Hematopoietic multipotent progenitor cell treated with erythropoietin and hydrocortisone succinate and interleukin-3 and kit ligand, for 15 days (in vitro differentiated cells): ENCODE measurements at places on chromosomes 3 and 15.
A peak's percentile ranks its signal among the peaks of the same experiment; 100 is the strongest.

DNA sequence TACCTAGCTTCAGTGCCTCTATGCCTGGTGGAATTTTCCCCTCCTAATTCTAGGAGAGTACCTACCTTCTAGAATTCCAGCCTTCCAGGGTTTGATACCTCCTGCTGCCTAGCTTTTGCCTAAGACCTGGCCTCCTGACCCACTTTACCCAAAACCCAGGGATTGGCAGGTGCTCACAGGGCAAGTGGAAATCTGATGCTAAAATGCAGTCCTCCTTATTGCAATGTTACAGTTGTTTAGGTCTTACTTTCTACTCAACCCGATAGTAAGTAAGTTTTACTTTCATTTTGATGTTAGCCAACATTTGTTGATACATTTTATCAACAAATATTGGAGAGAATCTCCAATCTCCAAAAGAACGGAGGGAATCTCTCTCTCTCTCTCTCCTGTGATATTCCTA lies 275.9 kb downstream of the DOCK3 start:
- DNase-seq: no peak

GRCh38 chr3:8769088-8769822 lies at the start of gene OXTR:
TSS of gene OXTR (minus strand) at chr3:8769613. CDS start at chr3:8768187, 1,426 bp downstream.
- DNase-seq: peak; percentile 43

DNA sequence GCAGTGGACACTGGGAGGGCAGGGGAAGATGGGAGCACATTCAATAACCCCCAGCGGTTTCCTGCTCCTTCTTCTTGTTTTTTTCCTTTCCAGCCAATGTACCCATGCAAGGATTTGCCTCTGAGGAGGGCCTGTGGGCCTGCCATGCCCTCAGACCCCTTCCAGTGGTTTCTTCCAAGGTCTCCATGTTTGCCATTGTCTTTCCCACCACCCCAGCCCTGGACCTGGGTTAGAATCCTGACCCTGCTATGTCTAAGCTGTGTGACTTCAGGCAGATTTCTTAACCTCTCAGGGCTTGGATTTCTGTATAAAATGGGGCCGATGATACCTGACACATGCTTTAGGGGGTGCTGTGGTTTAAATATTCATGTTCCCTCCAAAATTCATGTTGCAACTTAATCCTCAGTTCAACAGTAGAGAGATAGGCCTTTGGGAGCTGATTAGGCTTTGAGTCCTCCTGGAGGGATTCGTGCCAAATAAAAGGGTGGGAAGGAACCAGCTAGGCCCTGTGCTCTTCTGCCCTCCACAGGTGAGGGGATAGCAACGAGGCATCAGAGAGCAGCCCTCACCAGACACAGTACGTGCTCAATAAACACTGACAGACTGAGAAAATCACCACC lies 46.3 kb upstream of the FLNB start:
- no peak for DNase-seq

DNA sequence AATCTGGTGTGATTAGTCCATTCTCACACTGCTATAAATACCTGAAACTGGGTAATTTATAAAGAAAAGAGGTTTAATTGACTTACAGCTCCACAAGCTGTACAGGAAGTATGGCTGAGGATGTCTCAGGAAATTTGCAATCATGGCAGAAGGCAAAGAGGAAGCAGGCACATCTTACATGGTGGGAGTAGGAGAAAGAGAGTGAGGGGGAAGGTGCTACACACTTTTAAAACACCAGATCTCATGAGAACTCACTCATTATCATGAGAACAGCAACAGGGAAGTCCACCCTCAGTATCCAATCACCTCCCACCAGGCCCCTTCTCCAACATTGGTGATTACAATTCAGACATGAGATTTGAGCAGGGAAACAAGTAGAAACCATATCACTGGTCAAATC lies 24.0 kb upstream of the ACP3 start:
- no peak for DNase-seq

DNA sequence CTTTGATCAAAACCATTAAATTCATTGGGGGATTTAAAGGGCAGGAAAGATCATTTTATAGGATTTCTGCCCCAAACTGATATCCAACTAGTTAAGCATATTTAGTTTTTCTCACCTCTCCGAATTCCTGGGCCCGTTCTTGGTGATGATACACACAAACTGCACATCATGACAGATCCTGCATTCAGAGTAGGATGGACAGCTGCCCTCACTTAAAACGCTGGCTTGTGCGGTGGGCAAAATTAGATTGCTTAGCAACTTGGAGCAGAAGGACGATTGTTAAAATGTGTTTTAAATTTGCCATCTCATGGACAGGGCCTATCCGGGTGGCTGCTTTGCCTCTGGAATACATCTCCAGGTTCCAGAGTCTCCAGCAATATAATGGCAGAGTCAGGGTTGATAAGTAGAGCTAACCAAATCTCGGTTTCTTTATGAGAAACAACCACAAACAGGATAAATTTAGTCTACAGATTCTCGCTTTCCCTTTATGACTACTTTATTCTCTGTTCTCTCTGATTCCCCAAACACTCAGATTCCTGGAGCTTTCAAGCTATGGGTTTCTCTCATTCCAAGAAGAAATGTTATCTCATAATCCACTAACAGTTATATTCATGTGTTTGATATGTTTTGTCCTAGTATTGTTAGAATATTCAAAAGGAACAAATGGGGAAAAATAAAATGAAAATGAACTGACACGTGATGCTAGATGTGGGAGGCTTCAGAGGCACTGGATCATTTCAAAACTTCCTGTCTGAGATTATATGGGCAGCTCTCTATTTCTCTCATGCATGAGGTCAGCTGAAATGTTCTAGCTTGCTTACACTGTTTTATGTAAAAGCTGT lies 1014.1 kb upstream of the SEMA6D start:
- no peak for DNase-seq

DNA sequence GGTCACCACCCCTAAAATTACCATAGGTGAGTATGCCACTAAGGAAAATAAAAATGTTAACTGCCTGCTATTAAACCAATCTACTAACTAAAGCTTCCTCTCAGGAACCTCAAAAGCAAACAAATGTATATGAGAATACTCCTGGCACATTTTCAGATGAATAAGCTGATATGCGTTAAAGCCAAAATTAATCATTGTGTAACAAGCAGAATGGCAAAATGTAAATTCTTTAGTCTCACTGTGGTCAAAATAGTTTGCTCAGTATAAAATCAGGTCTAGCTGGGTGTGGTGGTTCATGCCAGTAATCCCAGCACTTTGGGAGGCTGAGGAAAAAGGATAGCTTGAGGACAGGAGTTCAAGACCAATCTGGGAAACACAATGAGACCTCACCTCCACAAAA lies 53.6 kb downstream of the SUMF1 start:
- DNase-seq: no peak

DNA sequence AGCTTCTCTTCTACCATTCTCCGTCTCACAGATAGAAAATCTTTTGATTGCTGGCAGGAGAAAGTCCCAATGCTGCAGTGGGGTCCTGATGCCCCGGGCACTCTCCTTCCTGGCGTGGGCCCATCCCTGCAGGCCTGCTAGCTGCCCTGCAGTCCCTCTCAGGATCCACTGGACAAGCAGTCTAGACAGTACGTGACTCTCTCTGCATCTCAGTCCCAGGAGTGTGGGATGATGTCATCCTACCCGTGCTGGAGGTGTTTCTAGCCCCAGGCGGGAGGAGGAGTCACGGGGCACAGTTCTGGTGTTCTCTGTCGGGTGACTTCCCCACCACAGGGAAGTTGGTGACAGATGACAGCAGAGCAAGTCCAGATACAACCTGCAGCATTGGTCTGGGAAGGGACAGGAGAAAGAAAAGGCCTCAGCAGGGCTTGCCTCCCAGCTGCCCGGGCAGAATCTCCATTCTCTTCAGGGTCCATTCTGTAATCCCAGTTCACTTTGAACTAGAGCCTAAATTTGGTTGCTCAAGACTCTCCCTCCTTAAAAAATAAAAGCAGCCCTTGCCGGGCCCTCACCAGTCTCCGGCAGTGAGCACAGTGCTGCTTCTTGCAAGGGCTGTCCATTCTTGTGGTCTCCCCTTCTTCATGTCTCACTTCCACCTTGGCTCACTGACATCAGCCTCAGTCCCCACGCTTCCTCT lies 30.6 kb downstream of the SLC28A1 start:
- DNase-seq: no peak

GRCh38 chr15:33067456-33067855 lies 127.1 kb downstream of the FMN1 start:
- DNase-seq: no peak

DNA sequence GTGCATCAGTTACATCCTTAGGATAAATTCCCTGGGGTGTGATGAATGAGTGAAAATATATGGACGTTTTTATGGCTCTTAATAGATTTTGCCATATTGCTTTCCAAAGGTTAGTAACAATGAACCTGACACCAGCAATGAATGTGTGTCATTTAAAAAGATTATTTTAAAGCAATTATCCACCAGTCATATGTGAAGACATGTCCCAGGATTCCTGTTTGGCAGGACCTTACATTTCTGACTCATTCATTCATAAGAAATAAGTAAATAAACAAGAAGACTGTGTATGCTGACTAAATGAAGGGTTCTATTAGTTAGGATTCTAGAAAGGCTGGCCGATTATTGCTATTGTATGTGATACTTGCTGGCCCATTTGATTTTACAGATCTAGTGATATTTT lies 201.5 kb downstream of the SOX2 start:
- DNase-seq: no peak
